ENCODE measurements at places on chromosomes 7 and 10.

DNA sequence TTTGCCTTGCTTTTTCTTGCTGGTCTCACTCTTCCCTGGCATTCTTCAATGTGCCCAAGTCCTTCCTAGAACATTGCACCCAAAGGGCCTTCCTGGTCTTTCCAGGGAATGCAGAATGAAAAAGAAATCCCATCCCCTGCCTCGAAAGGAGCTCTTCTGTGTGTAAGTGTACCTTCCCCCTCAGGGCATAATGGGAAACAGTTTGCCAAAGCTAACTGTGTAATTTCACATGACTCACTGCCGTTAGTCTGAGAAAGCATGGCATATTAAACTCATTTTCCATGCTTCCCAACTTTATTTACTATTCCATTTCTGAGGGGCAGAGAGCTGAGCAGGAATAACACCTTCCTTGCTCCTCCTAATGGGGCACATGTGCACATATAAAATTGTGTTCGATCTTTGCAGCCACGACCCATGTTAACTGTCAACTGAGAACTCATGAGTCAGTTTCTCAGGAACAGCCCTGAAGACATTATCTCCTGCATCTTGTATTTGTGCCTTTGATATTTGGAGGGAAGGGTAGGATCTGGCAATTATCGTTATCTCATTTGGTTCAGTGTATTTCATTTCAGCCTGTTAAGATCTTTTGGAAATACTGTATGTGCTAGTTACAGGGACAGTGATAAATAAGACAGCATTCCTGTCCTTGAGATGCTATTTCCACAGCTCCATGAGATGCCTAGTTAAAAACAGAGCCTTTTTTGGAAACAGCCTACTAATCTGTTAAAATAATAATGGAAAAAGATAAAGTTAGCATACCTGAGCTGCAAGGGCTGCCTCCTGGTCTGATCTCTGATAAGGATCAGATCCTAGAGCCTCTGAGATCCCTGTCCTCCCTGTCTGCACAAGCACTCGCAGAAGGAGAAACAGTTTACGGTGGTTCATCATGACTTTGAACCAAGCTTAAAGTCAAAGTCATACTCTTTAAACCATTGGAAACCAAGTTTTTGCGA, 42.3 kb downstream of the IKZF1 start:
- DNase-seq = no peak

DNA sequence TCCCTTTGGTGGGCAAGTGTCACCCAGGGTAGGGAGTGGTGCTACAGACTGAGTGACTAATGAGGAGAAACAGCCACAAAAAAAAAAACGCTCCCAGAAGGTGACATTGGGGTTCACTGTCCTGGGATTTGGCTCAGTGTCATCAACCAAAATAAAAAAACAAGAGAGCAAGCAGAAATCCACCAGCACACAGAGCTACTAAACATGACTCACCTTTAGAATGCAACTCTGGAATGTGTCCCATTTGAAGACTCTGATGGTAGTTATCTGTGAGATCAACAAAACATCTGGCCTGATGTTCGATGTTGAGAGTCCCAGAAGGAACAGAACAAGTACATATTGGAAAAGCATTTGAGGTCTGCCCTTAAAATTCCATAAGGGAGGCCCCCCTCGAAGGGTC, 200.3 kb upstream of the LYZL2 start:
- DNase-seq = no peak

DNA sequence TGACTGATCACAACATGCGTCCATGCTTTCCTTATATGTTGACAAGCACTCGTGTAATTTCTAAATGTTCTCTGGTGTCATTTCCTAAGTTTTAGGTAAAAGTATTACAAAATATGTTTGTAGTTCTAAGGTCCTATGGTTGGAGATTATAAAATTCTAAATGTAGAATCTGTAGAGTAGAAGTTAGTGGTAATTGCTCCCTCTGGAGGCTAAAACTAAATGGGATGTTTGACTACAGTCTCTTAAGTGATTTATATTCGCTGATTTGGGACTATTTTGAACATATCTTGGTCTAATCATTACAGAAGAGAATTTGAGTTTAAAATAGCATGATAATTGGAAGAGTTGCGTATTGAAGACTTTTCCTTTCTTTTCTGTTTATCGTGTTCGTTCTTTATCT, 74.1 kb downstream of the ZMYND11 start:
- no peak for DNase-seq

DNA sequence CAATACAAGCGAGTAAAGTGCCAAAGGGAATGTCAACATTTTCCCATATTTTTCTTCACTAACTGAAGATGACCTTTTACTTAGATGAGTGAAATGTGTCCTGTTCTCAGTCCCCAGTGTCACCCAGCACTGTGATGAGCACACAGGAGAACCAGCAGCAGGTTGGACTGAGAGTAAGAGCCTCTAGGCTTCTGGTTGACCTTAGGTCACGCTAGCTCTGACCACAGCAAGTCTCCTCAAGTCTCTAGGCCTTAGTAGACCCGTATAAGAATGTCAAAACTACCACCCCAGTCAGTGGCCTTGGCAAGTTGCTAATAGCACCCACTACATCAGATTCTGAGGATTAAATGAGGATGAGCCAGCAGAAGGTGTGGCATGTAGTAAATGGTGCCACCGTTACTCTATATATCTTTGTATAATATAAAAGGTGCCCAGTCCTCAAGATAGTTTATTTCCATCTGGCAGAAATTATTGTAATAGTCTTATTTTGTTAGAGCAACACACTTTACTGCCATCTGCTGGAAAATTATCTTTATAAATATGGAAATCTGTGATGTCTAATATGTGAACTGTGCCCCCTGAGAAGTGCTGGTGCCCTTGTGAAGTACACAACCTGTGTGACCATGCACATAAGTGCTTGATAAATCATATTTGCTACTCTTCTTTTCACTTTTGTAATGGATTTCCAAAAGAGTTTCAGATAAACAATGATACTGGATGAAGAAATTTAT, 75.7 kb downstream of the SPAG6 start:
- no peak for DNase-seq

DNA sequence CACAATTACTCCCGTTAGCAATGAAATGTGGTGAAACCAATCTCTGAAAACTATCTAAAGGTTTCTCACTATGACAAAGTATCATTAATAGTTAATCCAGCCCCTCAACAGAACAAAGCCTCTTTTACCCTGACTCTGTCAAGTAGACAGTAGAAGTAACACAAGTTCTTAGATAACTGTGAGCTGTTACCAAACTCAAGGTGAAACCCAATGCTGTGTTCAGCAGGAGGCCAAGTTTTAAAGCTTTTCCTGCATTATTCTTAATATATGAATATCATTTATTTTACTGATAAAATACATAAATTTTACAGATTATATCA, 109.1 kb downstream of the SRPK2 start:
- no peak for DNase-seq

GRCh38 chr7:56092789-56093531, at the start of gene PHKG1:
PHKG1 (minus strand) TSS chr7:56092952; CDS start chr7:56088941, 4,011 bp downstream.
- no peak for DNase-seq
